ENCODE measurements at places on chromosomes 13 and 19.

DNA sequence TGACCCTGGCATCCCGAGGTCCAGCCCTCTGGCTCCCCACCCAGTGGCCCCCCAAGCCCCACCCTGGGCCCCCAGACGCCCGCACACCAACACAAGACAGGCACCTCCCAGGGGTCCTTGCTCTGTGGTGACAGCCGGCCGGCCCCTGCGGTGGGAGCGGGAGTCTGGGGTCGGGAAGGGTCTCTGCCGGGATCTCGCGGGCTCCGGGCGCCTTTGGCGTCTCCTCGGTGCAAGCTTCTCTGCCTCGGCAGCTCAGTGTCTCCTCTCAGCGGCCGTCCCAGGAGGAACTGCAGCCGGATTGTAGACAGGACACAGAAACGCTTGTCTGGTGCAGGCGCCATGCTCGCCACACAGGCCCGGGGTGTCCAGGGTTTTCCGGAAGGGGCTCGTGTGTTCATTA is 43.7 kb downstream of the TMEM255B start:
- no peak for DNase-seq

- DNase-seq = no peak
These were observed 27.0 kb downstream of the NFIX start for GRCh38 chr19:13022111-13022858.

- no peak for DNase-seq
These were observed 95.7 kb downstream of the KCTD12 start for GRCh38 chr13:76790526-76790925.

- DNase-seq = no peak
These were observed 59.4 kb upstream of the WASF3 start for GRCh38 chr13:26497968-26498511.

DNA sequence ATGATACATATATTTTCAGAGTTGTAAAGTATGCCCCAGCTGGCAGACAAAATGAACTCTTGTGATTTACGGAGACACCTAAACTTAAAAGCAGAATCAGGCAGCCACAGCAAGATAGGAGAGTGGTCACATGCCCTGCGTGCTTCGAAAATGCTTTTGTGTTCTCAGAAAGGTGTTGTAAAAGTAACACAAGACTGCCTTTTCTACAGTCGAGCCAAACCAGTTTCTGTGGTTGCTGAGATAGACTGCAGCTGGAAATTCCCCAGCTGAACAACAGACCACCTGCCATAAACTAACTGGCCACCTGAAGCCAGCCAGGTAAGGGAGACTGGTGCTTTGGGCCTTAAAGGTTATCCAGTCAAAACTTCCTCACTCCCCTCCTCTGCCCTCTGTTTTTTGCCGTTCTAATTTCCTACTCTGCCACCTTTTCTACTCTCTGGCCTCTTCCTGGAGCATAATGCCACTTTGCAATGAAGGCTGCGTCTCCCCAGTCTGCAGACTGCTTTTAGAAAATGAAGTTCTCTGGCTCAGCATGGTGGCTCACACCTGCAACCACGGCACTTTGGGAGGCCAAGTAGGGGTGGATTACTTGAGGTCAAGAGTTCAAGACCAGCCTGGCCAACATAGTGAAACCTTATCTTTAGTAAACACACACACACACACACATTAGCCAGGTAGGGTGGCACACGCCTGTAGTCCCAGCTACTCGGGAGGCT is 381.2 kb upstream of the SLITRK1 start:
- DNase-seq = no peak

GRCh38 chr19:55579766-55580621 is 654 bp downstream of the ZNF579 start:
- DNase-seq = no peak

- DNase-seq = no peak
These were observed 26.7 kb downstream of the WDR62 start for GRCh38 chr19:36081385-36081784.
